Activated CD8-positive, alpha-beta memory T cell treated with anti-CD3 and anti-CD28 coated beads for 1 hour (primary cell): ENCODE measurements at places on chromosomes 16 and 17.

DNA sequence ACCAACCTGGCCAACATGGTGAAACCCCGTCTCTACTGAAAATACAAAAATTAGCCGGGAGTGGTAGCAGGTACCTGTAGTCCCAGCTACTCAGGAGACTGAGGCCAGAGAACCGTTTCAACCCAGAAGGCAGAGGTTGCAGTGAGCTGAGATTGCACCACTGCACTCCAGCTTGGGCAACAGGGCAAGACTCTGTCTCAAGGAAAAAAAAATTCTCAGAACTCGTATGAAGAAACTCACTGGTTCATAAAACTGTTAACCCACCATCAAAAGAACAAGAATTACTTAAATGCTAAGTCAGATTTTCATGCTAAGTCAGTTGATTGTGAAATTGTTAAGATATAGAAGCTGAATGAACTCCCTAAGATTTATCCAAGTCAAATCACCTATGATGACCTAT is 31.3 kb downstream of the SLC39A11 start:
- no peak for DNase-seq

GRCh38 chr16:48013491-48013901 is 142.3 kb downstream of the ABCC12 start:
- no peak for DNase-seq

- no peak for DNase-seq
Observed at GRCh38 chr16:53893731-53894435, 189.9 kb downstream of the FTO start.

DNA sequence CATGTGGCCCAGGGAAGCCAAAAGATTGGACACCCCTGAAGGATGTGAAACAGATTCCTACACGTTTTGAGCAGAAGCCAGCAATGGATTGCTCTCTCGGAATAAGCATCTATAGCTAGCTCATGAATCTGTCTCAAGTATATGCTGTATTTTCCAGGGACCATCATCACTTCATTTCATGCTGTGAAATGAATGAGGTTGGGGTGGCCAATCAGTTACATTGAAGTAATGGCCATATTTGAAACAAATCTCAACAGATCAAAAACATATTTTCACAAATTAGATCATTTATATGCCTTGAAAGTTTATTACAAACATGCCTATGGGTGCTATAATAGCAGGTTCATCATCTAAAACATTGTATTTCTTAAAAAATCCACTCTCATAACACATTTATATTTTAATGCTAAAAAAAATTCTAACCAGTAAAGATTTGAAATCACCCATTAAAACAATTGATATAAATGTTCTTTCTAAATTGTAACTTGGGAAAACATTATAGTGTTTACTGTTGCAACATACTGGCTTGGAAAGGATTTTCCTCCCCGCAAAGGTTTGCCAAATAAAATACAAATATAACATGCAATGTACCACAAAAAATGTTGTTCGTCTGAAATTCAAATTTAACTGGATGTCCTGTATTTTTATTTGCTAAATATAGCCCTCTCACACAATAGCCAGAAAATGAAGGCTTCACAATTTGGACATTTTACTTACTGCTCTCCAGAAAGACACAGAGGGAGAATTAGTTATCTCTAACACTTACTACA is 743.6 kb downstream of the KCNJ2 start:
- no peak for DNase-seq

DNA sequence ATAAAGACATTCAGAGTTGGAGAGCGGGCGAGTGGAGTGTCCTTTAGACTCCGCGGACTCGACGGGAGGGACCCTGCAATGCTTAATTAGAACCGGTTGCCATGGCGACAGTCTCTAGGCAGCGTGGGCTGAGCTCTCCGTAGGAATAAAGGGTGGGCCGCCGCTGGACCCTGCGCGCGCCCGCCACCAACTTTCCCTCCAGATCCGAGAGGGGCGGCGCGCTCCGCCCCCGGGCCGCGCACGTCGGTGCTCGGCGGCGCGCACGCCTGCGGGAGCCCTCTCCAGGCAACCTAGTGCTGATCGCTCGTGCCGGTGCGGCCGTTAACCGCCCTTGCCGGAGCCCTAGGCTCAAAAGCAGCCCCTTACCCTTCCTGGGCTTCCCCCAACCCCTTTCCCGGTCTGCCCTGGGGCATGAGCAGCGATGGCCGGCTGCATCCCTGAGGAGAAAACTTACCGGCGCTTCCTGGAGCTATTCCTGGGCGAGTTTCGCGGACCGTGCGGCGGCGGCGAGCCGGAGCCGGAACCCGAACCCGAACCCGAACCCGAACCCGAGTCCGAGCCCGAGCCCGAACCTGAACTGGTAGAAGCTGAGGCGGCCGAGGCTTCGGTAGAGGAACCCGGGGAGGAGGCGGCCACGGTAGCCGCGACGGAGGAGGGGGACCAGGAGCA is at the start of gene PPM1E:
PPM1E (plus strand) TSS at position 278 of the 669 bp plus-strand sequence.
- no peak for DNase-seq

DNA sequence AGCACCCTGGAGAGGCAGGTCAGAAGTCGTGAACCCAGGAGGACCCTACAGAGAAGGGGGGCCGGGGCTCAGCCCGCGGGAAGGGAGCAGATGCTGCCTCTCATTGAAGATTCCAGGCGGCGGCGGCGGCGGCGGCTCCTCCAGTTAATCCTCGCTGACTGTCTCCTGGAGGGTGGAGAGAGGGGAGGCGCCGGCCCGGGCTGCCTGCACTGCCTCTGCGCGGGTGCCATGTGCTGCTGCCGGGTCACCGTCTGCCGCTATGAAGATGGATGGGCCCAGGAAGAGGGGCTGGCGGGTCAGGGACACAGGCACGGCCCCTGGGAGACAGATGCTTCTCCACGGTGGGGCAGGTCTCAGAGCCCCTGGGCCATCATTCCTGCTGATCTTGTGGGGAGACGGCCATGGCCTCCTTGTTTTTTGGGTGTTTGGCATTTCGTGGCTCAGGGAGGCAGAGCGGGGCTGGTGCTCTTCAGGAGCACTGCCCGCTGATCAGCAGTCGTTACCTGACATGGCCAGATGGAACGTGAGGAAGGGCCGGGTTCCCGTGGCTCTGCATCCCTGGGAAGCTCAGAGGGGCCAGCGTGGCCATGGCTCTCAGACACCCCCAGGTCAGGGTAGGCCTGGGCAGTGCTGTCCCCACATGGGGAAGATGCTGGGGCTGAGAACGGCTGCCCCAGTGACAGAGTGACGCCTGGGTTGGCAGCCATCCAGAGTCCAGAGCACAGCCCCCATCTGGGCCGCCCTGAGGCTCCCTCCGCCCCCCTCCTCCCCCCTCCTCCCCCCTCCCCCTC is 36.1 kb downstream of the GINS2 start:
- DNase-seq = no peak

- DNase-seq = no peak
Observed at GRCh38 chr17:30796016-30796415, 28.5 kb downstream of the CRLF3 start.

DNA sequence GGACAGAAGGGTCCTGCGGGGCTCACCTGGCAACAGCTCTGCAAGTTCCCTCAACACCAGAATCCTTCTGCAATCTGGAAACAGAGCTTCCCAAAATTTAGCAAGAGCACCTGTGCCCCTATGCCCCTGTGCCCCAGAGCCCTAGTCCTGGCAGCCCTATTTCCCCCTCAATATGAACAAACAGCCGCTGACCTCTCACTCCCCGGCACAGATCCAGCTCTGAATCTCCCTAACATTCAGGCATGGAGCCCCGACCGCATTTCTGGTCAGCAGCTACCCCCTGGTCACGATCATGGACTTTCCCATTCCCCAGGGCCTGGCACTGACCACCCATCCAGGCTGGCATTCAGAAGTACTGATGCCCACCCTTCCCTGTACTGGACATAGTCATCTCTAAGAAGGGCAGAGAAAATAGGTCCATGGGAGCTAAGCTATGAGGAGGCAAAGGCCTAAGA is 110.8 kb upstream of the SMURF2 start:
- no peak for DNase-seq

- DNase-seq = no peak
Observed at GRCh38 chr17:77356109-77356689, 215.4 kb downstream of the SEC14L1 start.

- DNase-seq = no peak
Observed at GRCh38 chr17:17492085-17492484, 4.1 kb downstream of the RASD1 start.

- DNase-seq = no peak
Observed at GRCh38 chr16:31377210-31377903, 15.8 kb upstream of the ITGAD start.

- no peak for DNase-seq
Observed at GRCh38 chr16:54316095-54316889, 29.7 kb upstream of the IRX3 start.

- no peak for DNase-seq
Observed at GRCh38 chr17:55812323-55812722, 61.5 kb downstream of the PCTP start.

DNA sequence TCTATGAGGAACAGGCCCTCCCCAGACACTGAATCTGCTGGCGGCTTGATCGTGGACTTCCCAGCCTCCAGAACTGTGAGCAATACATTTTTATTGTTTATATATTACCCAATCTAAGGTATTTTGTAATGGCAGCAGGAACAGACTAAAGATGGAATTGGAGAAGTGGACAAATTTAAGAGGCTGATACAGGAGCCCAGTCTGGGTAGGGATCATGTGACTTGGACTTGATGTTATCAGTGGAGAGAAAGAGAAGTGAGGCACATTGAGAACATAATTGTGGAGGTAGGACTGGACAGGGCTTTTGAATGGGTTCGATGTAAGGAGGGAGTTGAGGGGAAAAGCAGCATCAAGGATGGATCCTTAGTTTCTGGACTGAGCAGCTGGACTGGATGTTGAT is 93.8 kb downstream of the USP31 start:
- DNase-seq = no peak

- no peak for DNase-seq
Observed at GRCh38 chr17:66978514-66979061, 14.1 kb downstream of the CACNG4 start.

GRCh38 chr16:50351116-50351515 is 17.7 kb downstream of the BRD7 start:
- DNase-seq = no peak

DNA sequence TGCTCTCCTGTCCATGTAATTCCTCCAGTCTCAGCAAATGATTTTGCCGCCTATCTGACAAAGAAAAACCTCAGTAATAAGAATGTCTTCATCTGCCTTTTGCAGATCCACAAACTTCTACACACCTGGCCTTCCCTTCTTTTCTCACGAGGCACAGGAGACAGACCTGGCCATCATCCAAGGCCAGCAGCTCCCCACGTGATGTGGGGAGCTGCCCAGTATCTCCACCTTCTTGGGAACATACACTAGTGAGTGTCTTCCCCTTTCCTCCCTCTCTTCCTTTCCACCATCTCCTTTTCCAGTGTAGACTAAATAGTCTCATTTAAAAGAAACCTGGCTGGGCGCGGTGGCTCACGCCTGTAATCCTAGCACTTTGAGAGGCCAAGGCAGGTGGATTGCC is 274.4 kb downstream of the CEP112 start:
- DNase-seq = no peak

GRCh38 chr17:36940313-36941264 is 3.3 kb downstream of the LHX1 start:
- no peak for DNase-seq

DNA sequence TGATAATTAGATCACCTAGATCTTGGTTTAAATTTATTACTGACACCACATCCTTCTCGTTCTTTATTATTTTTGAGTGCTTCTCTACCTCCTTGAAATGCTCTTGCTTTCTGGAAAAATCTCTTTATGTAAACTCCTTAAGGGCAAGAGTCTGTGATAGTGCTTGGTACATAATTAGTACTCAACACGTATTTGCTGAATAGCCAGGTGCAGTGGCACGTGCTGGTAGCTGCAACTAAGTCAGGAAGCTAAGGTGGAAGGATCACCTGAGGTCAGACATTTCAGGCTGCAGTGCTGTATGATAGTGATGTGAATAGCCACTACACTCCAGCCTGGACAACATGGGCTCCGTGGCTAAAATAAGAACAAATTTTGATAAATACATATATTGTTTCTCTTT is 63.0 kb downstream of the PPM1E start:
- DNase-seq = no peak

DNA sequence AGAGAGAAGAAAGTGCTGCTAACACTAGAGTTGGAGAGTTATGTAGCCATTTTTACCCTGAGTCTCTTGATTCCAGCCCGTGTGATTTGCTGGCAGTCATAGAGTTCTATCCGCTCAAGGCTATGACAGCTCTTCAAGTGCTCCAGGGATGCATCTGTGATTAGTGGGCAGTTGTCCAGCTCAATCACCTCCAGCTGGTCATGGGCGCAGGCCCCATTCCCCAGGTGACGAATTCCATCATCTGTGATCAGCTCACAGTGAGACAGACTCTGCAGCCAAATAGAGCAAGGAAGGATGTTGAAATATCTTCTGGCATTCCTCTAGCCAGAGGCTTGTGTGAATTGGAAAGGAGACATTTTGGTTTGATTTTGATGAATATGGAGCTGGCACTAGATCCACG is 38.4 kb upstream of the STAC2 start:
- DNase-seq = no peak

DNA sequence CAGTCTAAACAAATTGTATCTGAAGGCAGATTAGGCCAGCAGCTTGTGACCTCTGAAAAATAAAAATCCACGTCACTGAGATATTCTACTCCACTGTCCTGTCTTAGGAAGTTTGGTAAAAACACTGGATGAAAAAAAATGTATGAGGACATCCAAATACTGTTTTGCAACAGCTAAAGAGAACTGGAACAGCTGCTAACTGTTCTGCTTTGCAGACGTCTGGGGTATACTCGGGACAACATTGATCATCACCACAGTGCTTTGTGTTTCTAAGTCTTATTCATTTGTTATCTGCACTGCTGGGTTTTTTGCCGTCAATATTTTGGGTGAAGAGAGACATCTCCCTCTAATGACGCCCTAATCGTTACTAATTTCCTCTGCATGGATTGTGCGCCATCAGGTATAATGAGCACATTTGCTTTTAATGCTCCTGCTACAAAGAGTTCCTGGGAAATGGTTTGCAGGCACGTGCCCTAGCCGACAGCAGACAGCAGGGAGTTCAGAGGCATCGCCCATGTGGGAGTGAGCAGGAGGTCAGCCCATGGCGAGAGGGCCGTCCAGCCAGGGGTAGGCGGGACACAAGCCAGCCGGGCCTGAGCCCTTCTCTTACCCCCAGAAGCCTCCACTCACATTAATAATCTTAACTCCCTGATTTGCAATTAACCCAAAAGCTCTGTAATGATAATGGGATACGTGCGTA is 87.0 kb downstream of the CBLN1 start:
- no peak for DNase-seq

- DNase-seq = no peak
Observed at GRCh38 chr17:78332991-78333390, 26.9 kb downstream of the SOCS3 start.

GRCh38 chr16:88926374-88926990 is 50.5 kb downstream of the CBFA2T3 start:
- no peak for DNase-seq

GRCh38 chr16:86880316-86881117 is 302.2 kb downstream of the FOXL1 start:
- DNase-seq = no peak

- no peak for DNase-seq
Observed at GRCh38 chr17:72575542-72576233, 454.9 kb downstream of the SOX9 start.

GRCh38 chr16:20768121-20768520 is 4.3 kb downstream of the ACSM3 start:
- DNase-seq = no peak
